ENCODE measurements at places on chromosomes 5 and 9. TPM values are rescaled to one million over a fixed set of nuclear protein-coding genes. Genes with fewer than 3 reads are reported as not detected.

- no peaks in the 10 kb centered on the region for H3K4me1 ChIP-seq
- H3K36me3 ChIP-seq, result no peaks in the 10 kb centered on the region
- DNase-seq, result peak; percentile 11
- H3K4me3 ChIP-seq, result no peak overlapping the region
- H3K27ac ChIP-seq, result no peak overlapping the region
Observed at GRCh38 chr5:54249210-54250028, 61.0 kb downstream of the ARL15 start.

GRCh38 chr9:28999806-29000205 is 1426.5 kb upstream of the C9orf72 start:
- no peaks in the 10 kb centered on the region for H3K27me3 ChIP-seq
- no peak for DNase-seq
- no peak overlapping the region for H3K4me3 ChIP-seq

- no peak for DNase-seq
- H3K27me3 ChIP-seq, result no peaks in the 10 kb centered on the region
- no peaks in the 10 kb centered on the region for H3K4me1 ChIP-seq
- peak overlapping the region; percentile 24 for H3K4me3 ChIP-seq
- no peak overlapping the region for H3K27ac ChIP-seq
- no peaks in the 10 kb centered on the region for H3K36me3 ChIP-seq
Observed at GRCh38 chr9:108842610-108843295, 13.0 kb downstream of the ACTL7B start.

DNA sequence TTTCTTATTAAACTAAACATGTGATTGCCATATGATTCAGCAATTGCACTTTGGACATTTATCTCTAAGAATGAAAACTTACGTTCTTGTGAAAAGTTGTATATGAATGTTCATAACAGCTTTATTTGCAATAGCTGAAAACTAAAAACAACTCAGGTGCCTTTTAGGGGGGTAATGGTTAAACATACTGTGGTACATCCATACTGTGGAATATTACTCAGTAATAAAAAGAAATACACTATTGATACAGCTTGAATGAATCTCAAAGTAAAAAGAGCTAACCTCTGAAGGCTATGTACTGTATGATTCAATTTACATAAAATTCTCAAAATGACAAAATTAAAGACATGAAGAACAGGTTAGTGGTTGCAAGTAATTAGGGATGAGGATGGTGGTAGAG is 339.5 kb upstream of the PAPPA start:
- H3K4me1 ChIP-seq, result no peaks in the 10 kb centered on the region
- H3K4me3 ChIP-seq, result no peak overlapping the region
- no peaks in the 10 kb centered on the region for H3K36me3 ChIP-seq

DNA sequence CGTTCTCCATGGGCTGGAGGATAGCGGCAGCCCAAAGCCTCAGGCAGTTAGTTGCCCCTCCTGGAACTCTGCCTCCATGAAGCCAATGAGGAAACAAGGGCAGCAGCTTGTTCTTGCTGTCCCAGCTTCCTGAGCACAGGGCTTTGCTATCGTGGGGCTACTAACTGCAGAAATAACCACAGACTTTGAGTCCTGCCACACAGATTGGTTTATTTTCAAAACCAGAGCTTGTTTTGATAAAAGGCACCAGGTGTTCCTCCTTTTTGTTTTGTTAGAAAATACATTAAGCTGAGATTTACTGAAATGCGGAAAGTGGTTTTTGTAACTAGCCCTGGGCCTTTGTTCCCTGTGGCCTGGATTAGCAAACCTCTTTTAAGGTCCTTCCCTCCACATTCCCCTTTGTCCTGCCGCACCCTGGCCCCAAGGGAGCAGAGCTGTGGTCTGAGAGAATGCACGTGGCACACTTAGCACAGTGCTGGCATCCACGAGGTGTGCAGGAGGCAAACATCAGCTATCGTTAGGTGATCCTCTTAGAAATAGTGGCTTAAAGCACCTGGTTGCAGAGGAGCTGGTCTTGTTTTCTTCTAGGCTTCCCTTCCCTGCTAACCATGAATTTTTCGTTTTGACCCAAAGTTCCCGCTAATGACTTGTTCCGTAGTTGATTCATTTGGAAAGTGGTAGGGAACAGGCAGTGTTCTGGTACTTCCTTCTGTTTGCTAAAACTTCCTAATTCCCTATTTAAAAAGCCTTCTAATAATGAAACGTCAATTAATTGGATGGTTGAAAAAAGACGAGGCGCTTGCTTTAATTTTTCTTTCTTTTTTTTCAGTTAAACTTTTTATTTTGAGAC is 21.5 kb downstream of the MVB12B start:
- H3K4me3 ChIP-seq, result no peak overlapping the region
- no peak overlapping the region for H3K27ac ChIP-seq
- no peaks in the 10 kb centered on the region for H3K4me1 ChIP-seq
- H3K27me3 ChIP-seq, result no peaks in the 10 kb centered on the region
- DNase-seq, result no peak

DNA sequence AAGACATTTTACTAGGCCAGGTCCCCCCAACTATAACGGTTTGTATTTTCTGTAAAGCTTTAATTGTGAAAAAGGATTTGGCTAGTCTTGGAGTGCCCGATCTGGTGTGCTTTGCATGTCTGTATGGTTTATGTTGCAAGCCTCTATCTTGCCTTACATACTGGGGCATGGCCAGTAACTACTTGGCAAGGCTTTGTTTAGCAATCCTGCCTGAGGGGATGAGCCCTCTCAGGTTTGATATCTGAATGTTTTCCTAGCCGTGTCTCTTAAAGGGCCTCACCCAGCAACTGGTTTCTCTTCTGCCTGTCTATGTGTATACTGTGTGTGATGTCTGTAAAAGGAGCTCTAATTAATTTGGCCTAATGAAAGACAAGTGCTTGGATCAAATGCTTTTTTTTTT is 61.3 kb upstream of the SPINK5 start:
- H3K4me3 ChIP-seq, result no peak overlapping the region
- H3K36me3 ChIP-seq, result no peaks in the 10 kb centered on the region
- no peak for DNase-seq
- no peak overlapping the region for H3K27ac ChIP-seq
- no peaks in the 10 kb centered on the region for H3K4me1 ChIP-seq

DNA sequence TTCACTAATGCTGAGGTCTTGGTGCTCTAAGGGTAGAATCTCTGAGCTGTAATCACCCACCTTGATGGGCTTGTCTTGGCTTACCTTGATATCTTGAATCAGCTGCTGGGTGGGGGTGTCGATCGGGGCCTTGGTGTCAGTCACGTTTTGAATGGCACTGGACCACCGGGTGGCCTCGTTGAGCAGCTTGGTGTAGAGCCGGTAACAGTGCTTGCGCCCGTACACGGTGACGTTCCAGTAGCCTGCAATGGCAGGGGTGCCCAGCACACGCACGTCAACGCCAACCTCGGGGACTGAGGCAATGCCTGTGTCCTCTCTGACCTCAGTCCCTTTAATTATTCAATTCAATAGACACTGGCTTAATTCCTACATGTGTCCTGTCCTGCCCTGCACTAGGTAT is 63.1 kb upstream of the RETREG1 start:
- no peaks in the 10 kb centered on the region for H3K4me1 ChIP-seq
- no peak overlapping the region for H3K4me3 ChIP-seq
- H3K27me3 ChIP-seq, result no peaks in the 10 kb centered on the region
- H3K36me3 ChIP-seq, result no peaks in the 10 kb centered on the region
- no peak overlapping the region for H3K27ac ChIP-seq
- DNase-seq, result no peak

- H3K27me3 ChIP-seq, result no peaks in the 10 kb centered on the region
- H3K27ac ChIP-seq, result no peak overlapping the region
- H3K36me3 ChIP-seq, result no peaks in the 10 kb centered on the region
- no peaks in the 10 kb centered on the region for H3K4me1 ChIP-seq
- H3K4me3 ChIP-seq, result no peak overlapping the region
- no peak for DNase-seq
Observed at GRCh38 chr5:118722122-118723020, 266.0 kb downstream of the DTWD2 start.

GRCh38 chr5:124582561-124582840 is 163.9 kb downstream of the ZNF608 start:
- no peaks in the 10 kb centered on the region for H3K4me1 ChIP-seq
- DNase-seq, result no peak
- H3K4me3 ChIP-seq, result no peak overlapping the region

DNA sequence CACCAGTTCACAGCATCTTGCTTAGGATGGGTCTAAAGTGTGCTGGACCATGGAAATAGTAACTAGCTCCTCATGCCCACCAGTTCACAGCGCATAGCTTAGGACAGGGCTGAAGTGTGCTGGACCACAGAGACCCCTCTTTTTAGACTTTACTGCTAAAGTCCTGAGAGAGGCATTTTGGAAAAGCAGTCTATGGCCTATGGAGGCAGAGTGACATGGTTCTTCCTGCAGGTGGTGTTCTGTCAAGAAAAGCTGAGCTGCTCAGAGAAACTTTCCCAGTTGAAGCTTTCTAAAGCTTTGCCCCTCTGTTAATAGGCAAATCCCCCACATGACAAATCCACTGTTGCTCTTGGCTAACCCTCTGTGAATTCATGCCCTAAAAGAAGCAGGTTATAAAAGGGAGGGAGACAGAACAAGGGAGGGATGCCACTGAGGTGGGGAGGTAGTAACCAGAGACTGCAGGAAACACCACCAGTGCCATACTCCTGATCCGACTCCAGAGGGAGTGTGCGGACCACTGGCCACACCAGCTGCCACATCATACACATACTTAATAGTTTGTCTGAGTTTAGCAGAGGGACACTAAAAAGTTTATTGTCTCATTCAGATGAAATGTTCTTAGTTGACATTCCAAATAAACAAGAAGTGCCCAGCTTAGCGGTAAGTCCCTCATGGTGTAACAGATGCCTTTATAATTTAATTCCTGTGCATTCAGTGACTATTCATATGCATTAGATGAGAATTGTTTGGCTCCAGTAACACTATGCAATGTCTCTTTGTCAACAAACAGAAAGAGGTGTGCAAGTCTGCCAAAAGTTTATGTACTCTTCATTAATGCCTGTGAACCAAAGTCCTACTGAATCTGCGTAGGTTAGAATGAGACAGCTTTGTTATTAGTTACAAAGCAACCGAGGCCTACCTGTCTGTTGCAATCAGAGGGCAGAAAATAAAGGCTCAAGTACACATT is 236.2 kb upstream of the NFIL3 start:
- no peaks in the 10 kb centered on the region for H3K36me3 ChIP-seq
- no peak overlapping the region for H3K4me3 ChIP-seq
- no peak overlapping the region for H3K27ac ChIP-seq

- no peaks in the 10 kb centered on the region for H3K36me3 ChIP-seq
- H3K27me3 ChIP-seq, result no peaks in the 10 kb centered on the region
- no peak for DNase-seq
- no peak overlapping the region for H3K27ac ChIP-seq
Observed at GRCh38 chr5:133706506-133707430, 94.4 kb upstream of the FSTL4 start.

GRCh38 chr9:93670208-93671019 is 94.0 kb downstream of the PHF2 start:
- no peak overlapping the region for H3K27ac ChIP-seq
- H3K36me3 ChIP-seq, result no peaks in the 10 kb centered on the region
- peak; percentile 18 for DNase-seq
- H3K27me3 ChIP-seq, result no peaks in the 10 kb centered on the region

The NR6A1 gene
- not detected for polyA plus RNA-seq

- H3K27ac ChIP-seq, result peak overlapping the region; percentile 92
- H3K4me3 ChIP-seq, result peak overlapping the region; percentile 95
- no peaks in the 10 kb centered on the region for H3K27me3 ChIP-seq
- peaks cover 67% of the 10 kb centered on the region for H3K4me1 ChIP-seq
- DNase-seq, result peak; percentile 71
- H3K36me3 ChIP-seq, result peaks cover 57% of the 10 kb centered on the region
Observed at GRCh38 chr5:177431317-177432142, 5.1 kb downstream of the GRK6 start.

DNA sequence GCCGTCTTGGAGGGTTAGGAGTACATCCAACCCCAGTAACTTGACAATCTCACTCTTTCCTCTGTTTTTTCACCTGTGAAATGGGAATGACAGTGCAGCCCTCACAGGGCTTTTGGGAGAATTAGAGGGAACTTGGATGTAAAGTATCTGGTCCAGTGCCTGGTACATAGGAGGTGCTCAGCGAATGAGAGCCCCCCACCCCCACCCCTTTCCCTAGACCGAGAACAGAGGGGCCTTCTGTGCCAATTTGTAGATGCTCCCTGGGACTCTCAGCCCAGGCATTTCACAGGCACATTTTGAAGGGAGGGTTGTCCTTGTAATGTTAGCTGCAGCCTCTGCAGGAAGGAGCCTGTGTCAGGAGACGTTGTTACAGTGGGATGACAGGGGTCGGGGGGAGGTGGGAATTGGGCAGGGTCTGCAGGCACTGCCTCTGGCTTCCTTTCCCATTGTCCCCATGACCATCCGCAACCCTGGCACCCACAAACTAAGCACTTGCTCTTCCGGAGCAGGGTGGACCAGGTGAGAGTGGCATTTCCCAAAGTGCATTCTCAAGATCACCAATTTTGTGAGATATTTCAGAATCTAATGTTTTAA is 47.0 kb downstream of the AMBP start:
- H3K27ac ChIP-seq, result no peak overlapping the region
- H3K36me3 ChIP-seq, result no peaks in the 10 kb centered on the region
- no peak overlapping the region for H3K4me3 ChIP-seq
- no peak for DNase-seq
- no peaks in the 10 kb centered on the region for H3K27me3 ChIP-seq
- H3K4me1 ChIP-seq, result no peaks in the 10 kb centered on the region

GRCh38 chr5:19713740-19714139 is 274.3 kb downstream of the CDH18 start:
- no peak overlapping the region for H3K4me3 ChIP-seq
- no peak overlapping the region for H3K27ac ChIP-seq
- no peaks in the 10 kb centered on the region for H3K4me1 ChIP-seq
- DNase-seq, result no peak
- no peaks in the 10 kb centered on the region for H3K27me3 ChIP-seq

DNA sequence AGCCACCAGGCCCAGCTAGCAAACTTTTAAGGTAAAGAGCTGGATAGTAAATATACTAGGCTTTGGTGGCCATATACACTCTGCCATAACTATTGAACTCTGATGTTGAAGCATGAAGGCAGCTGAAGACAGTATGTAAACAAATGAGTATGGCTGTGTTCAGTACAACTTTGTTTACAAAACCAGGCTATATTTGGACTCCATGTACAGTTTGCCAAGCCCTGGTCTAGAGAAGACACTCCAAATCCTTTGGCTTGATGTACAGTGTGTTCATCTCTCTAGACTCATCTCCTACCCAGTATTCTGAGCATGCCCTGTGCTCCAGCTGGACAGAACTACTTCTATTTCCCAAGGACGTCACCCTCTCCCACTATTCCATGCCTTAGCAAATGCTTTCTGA is 54.3 kb upstream of the MEGF10 start:
- no peaks in the 10 kb centered on the region for H3K27me3 ChIP-seq
- no peak for DNase-seq
- no peak overlapping the region for H3K4me3 ChIP-seq
- no peak overlapping the region for H3K27ac ChIP-seq

- peak overlapping the region; percentile 17 for H3K4me3 ChIP-seq
- H3K36me3 ChIP-seq, result no peaks in the 10 kb centered on the region
- peaks cover 4% of the 10 kb centered on the region for H3K4me1 ChIP-seq
- no peak for DNase-seq
Observed at GRCh38 chr9:22208846-22209585, 199.9 kb upstream of the CDKN2B start.

GRCh38 chr5:61245936-61246335 is 83.7 kb upstream of the SMIM15 start:
- no peaks in the 10 kb centered on the region for H3K27me3 ChIP-seq
- no peaks in the 10 kb centered on the region for H3K36me3 ChIP-seq
- no peaks in the 10 kb centered on the region for H3K4me1 ChIP-seq
- H3K27ac ChIP-seq, result no peak overlapping the region
- no peak overlapping the region for H3K4me3 ChIP-seq

The SH3PXD2B gene
- polyA plus RNA-seq, result not detected

The PCYOX1L gene
- 12.7 TPM for polyA plus RNA-seq

GRCh38 chr5:9545136-9545991 is 511 bp downstream of the SEMA5A start:
- H3K27ac ChIP-seq, result no peak overlapping the region
- no peak overlapping the region for H3K4me3 ChIP-seq

The MAMDC4 gene
- not detected for polyA plus RNA-seq

Measured in naive thymus-derived CD4-positive, alpha-beta T cell (primary cell).